Activated T-helper 2 cell treated with anti-CD3 and anti-CD28 coated beads, Interferon-gamma antibody, Interleukin-2, Interleukin-4, amounts not matched to agents 10 μg/mL and 5 μg/mL and 100 μg/mL, durations not matched to agents 14 hours and 24 hours and 36 hours (primary cell): ENCODE measurements at places on chromosomes 16 and 17.

GRCh38 chr16:88649924-88650748 lies 717 bp downstream of the CYBA start:
- H3K36me3 ChIP-seq = peaks cover 24% of the 10 kb centered on the region
- DNase-seq = peak; percentile 40
- peaks cover 12% of the 10 kb centered on the region for H3K4me1 ChIP-seq
- H3K27ac ChIP-seq = peak overlapping the region; percentile 76
- no peaks in the 10 kb centered on the region for H3K27me3 ChIP-seq

- H3K27me3 ChIP-seq = no peaks in the 10 kb centered on the region
- H3K36me3 ChIP-seq = no peaks in the 10 kb centered on the region
- peaks cover 2% of the 10 kb centered on the region for H3K4me1 ChIP-seq
- no peak for DNase-seq
- H3K27ac ChIP-seq = no peak overlapping the region
These were observed 17.7 kb upstream of the SMURF2 start for GRCh38 chr17:64679710-64680216.

- peak overlapping the region; percentile 83 for H3K4me3 ChIP-seq
- DNase-seq = no peak
- H3K27ac ChIP-seq = no peak overlapping the region
These were observed 4.4 kb downstream of the NOL3 start for GRCh38 chr16:67174706-67175231.

- H3K27me3 ChIP-seq = peaks cover 15% of the 10 kb centered on the region
- H3K36me3 ChIP-seq = no peaks in the 10 kb centered on the region
- H3K4me3 ChIP-seq = peak overlapping the region; percentile 24
- H3K4me1 ChIP-seq = peaks cover 13% of the 10 kb centered on the region
These were observed 168.4 kb downstream of the RAB11FIP4 start for GRCh38 chr17:31559584-31560501.

GRCh38 chr16:15556130-15556529 lies 86.8 kb downstream of the MARF1 start:
- H3K27me3 ChIP-seq = no peaks in the 10 kb centered on the region
- H3K36me3 ChIP-seq = no peaks in the 10 kb centered on the region
- H3K4me3 ChIP-seq = no peak overlapping the region

DNA sequence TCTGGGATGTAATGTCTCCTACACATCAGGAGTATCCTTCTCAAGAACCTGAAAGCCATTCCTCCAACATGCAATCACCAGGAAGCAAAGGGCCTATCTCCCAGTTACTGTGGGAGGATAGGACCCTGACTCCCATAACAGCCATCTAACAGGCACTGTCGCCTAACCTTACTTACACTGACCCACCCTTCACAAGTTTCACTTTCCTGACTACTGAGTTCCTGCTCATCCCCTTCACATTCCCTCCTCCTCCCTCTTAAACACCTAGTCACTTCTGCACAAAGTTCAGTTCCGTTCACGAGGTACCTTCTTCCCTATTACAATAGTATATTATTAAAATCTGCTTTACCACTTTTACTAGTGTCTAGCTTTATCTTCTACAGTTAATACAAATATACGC lies 1.3 kb downstream of the C17orf67 start:
- no peaks in the 10 kb centered on the region for H3K27me3 ChIP-seq
- peak overlapping the region; percentile 94 for H3K4me3 ChIP-seq
- H3K27ac ChIP-seq = peak overlapping the region; percentile 57
- peaks cover 30% of the 10 kb centered on the region for H3K4me1 ChIP-seq

DNA sequence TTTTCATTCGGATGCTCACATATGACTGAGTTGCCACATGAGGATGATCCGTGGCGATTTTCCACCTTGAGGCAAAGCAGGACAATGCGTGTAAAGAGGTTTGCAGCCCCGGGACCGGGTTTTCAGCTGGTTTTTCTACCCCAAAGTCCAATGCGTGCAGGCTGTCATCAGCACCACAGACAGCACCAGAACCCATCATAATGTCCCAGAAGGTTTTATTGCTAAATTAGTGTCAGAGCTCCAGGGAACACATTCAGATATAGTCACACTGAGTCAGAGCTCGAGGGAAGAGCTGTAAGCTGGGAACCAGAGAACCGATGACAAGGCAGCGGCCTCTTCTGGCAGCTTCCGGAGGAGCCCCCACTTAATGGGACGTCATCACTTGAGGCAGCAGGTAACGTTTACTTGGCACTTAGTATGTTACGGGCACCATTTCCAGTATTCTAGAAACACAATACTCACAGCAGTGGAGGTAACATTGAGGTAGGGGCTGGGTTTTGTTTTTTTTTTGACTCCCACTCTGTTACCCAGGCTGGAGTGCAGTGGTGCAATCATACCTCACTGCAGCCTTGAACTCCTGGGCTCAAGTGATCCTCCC lies 8.9 kb upstream of the NAGPA start:
- no peaks in the 10 kb centered on the region for H3K4me1 ChIP-seq
- no peak for DNase-seq
- no peak overlapping the region for H3K27ac ChIP-seq
- no peaks in the 10 kb centered on the region for H3K36me3 ChIP-seq

- no peak overlapping the region for H3K27ac ChIP-seq
- no peaks in the 10 kb centered on the region for H3K36me3 ChIP-seq
- peaks cover 2% of the 10 kb centered on the region for H3K27me3 ChIP-seq
- H3K4me1 ChIP-seq = peaks cover 7% of the 10 kb centered on the region
These were observed 86.8 kb upstream of the WSB1 start for GRCh38 chr17:27207073-27207513.

GRCh38 chr16:66516808-66517585 lies 32.9 kb downstream of the TK2 start:
- peak overlapping the region; percentile 82 for H3K4me3 ChIP-seq
- no peaks in the 10 kb centered on the region for H3K27me3 ChIP-seq
- H3K27ac ChIP-seq = peak overlapping the region; percentile 99
- peak; percentile 75 for DNase-seq
- peaks cover 59% of the 10 kb centered on the region for H3K4me1 ChIP-seq
- H3K36me3 ChIP-seq = peaks cover 13% of the 10 kb centered on the region

GRCh38 chr17:31369266-31369665 lies 22.2 kb upstream of the RAB11FIP4 start:
- peaks cover 9% of the 10 kb centered on the region for H3K36me3 ChIP-seq
- peaks cover 15% of the 10 kb centered on the region for H3K4me1 ChIP-seq
- H3K4me3 ChIP-seq = no peak overlapping the region

DNA sequence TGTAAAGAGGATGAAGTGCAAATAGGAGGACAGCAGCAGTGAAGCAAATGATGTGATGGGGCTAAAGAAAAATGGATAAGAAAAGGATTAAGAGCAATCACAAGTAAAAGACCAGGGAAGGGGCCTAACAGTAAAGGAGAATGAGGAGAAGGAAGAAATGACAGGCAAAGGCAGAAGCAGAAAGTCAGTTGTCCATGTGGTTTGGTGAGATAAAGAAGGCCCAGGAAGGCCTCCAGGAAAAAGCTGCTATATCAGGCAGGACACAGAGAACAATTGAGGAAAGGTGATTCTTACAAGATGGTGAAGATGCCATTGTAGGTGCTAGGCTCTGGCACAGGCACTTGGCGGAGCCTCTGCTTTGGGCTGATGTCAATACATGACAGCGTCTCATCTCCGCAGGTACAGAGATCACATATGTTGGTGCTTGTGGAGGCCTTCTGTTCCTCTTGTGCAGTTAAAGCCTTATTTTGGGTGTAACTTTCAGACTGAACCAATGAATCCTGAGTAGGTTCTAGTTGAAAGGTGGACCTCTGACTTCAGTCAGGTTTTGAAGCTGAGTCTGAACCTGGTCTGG lies 18.1 kb downstream of the RDM1 start:
- H3K27me3 ChIP-seq = no peaks in the 10 kb centered on the region
- no peak for DNase-seq
- peaks cover 4% of the 10 kb centered on the region for H3K36me3 ChIP-seq

- no peaks in the 10 kb centered on the region for H3K36me3 ChIP-seq
- H3K27ac ChIP-seq = no peak overlapping the region
- no peak overlapping the region for H3K4me3 ChIP-seq
- H3K27me3 ChIP-seq = no peaks in the 10 kb centered on the region
These were observed 1.8 kb downstream of the CD300C start for GRCh38 chr17:74543891-74544760.

GRCh38 chr16:73817526-73818324 lies 478.9 kb upstream of the PSMD7 start:
- DNase-seq = no peak
- no peak overlapping the region for H3K4me3 ChIP-seq
- H3K27ac ChIP-seq = no peak overlapping the region
- no peaks in the 10 kb centered on the region for H3K36me3 ChIP-seq
- H3K27me3 ChIP-seq = no peaks in the 10 kb centered on the region

- H3K27me3 ChIP-seq = peaks cover 7% of the 10 kb centered on the region
- H3K27ac ChIP-seq = no peak overlapping the region
- DNase-seq = no peak
These were observed 2.0 kb upstream of the DNAI2 start for GRCh38 chr17:74271901-74272561.

DNA sequence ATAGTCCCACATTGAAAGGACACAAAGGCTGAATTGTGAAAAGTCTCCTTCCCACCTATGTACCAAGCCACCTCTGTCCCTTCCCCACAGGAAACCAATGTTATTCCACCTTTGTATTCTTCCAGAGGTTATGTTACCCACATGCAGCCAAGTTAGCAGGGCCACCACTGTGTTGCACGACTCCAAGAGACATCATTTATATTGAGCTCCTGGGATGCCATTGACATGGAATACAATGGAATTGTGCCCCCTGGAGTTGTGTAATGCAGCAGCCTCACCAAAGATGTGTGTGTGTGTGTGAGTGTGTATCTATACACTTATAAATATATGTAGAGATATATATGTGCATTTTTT lies 21.6 kb upstream of the MSI2 start:
- peaks cover 27% of the 10 kb centered on the region for H3K27me3 ChIP-seq
- H3K27ac ChIP-seq = no peak overlapping the region
- no peaks in the 10 kb centered on the region for H3K36me3 ChIP-seq
- no peak for DNase-seq
- no peak overlapping the region for H3K4me3 ChIP-seq

DNA sequence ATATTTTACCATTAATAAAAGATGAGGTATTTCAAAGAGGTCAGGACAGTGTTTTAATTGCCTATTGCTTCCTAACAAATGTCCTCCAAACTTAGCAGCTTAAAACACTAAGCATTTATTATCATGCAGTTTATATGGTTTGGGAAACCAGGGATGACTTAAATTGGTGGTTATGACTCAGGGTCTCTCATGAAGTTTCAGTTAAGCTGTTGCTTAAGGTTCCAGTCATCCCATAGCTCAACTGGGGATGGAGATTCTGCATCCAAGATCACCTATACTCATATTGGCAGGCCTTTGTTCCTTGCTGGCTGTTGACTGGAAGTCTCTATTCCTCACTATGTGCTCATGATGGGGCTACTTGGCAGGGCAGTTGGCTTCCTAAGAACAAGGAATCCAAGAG lies 1329.9 kb upstream of the GOT2 start:
- no peak for DNase-seq
- no peaks in the 10 kb centered on the region for H3K36me3 ChIP-seq
- H3K4me3 ChIP-seq = no peak overlapping the region
- no peaks in the 10 kb centered on the region for H3K27me3 ChIP-seq

- H3K27ac ChIP-seq = no peak overlapping the region
- H3K36me3 ChIP-seq = peaks cover 54% of the 10 kb centered on the region
- DNase-seq = no peak
- H3K4me3 ChIP-seq = no peak overlapping the region
These were observed 18.3 kb downstream of the CDIPT start for GRCh38 chr16:29844575-29845331.
